PC-3 (cell line): ENCODE measurements at places on chromosomes 7 and 10. TPM values are rescaled to one million over a fixed set of nuclear protein-coding genes. Genes with fewer than 3 reads are reported as not detected.

CYP3A5 gene
- not detected in 2 replicates for total RNA-seq

GRCh38 chr10:104308439-104308903 is 29.8 kb downstream of the ITPRIP start:
- H3K4me1 ChIP-seq = peaks cover 30% of the 10 kb centered on the region
- H3K4me3 ChIP-seq = no peak overlapping the region
- H3K36me3 ChIP-seq = peaks cover 11% of the 10 kb centered on the region
- no peak for DNase-seq
- no peaks in the 10 kb centered on the region for H3K27me3 ChIP-seq

PNLIPRP3 gene
- not detected in 2 replicates for total RNA-seq

DNA sequence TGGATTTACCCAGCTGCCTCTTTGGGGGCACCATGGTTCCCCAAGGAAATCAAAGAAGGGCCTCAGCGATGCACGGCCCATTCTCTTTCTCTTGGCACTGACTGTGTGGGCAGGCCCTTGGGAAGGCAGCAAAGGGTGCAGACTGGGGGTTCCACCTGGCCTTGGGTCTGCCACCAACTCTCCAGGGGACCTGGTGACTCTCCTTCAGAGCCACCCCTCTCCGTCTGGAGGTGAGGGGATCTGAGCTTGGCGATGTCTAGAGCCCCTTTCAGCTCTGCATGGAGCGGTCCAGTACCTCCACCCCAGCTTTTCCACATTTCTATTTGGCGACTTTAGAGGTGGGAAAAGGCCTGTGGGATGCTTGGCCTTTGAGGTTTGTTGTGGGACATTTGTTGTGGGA is 69.1 kb downstream of the C10orf120 start:
- no peaks in the 10 kb centered on the region for H3K36me3 ChIP-seq
- no peaks in the 10 kb centered on the region for H3K27me3 ChIP-seq
- no peak overlapping the region for H3K27ac ChIP-seq
- no peaks in the 10 kb centered on the region for H3K4me1 ChIP-seq
- DNase-seq = no peak

GRCh38 chr10:124003070-124003419 is 90.4 kb downstream of the CHST15 start:
- H3K4me3 ChIP-seq = no peak overlapping the region
- no peak for DNase-seq
- H3K36me3 ChIP-seq = no peaks in the 10 kb centered on the region

- no peak overlapping the region for H3K4me3 ChIP-seq
- no peaks in the 10 kb centered on the region; the same call in 1 of the 2 replicates for H3K4me1 ChIP-seq
Measured at GRCh38 chr7:142740786-142741185, 8.5 kb upstream of the PRSS1 start.

GRCh38 chr10:123669886-123670285 is 3.7 kb downstream of the GPR26 start:
- H3K27ac ChIP-seq = no peak overlapping the region
- H3K4me3 ChIP-seq = no peak overlapping the region
- no peak for DNase-seq
- no peaks in the 10 kb centered on the region for H3K4me1 ChIP-seq
- H3K36me3 ChIP-seq = no peaks in the 10 kb centered on the region

MSMB gene
- total RNA-seq = not detected in 2 replicates

GRCh38 chr10:64130152-64130551 is 609.0 kb downstream of the REEP3 start:
- no peaks in the 10 kb centered on the region for H3K4me1 ChIP-seq
- no peaks in the 10 kb centered on the region for H3K36me3 ChIP-seq
- H3K4me3 ChIP-seq = no peak overlapping the region
- no peak overlapping the region for H3K27ac ChIP-seq

DNA sequence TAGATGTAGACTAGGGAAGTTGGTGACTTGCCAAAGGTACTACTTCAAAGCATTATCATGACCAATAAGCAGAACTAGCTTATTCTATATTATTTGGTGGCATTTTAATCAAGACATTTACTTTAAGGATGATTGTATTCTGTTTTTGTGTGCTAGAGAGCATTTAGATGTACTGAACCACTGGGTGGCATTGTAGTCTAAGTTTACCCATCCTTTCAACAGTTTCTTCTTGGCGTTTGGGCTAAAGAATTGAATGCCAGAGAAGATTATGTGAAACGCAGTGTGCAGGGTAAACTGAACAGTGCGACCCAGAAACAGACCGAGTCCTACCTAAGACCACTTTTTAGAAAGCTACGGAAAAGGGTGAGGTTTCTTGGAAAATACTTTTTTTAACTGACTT is 26.8 kb downstream of the PRPF18 start:
- H3K36me3 ChIP-seq = no peaks in the 10 kb centered on the region
- H3K4me1 ChIP-seq = no peaks in the 10 kb centered on the region
- H3K27ac ChIP-seq = no peak overlapping the region
- peak; percentile 7 for DNase-seq
- no peak overlapping the region for H3K4me3 ChIP-seq

DNA sequence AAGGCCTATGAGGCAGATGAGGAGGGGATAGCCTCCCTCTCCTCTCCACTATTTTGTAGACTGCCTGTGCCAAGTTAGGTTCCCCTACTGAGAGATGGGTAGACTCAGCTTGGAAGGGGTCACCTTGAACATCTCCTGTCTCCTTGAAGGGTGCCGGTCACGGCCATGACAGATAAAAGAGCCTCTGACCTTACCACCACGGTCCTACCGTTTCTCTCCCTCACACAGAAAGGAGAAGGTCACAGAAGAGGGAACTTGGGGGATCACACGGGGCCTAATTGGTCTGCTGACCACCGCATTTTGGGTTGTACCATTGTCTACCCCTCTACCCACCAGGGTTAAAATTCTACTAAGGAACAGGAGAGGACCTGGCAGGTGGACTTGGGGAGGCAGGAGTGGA is 17.0 kb downstream of the PRSS2 start:
- peaks cover 17% of the 10 kb centered on the region for H3K4me1 ChIP-seq
- no peak overlapping the region for H3K27ac ChIP-seq
- no peak for DNase-seq
- no peaks in the 10 kb centered on the region for H3K27me3 ChIP-seq
- H3K4me3 ChIP-seq = no peak overlapping the region
- no peaks in the 10 kb centered on the region for H3K36me3 ChIP-seq

GRCh38 chr7:122073635-122074034 is 70.4 kb downstream of the AASS start:
- no peaks in the 10 kb centered on the region for H3K27me3 ChIP-seq
- H3K4me3 ChIP-seq = no peak overlapping the region
- no peak for DNase-seq

FAM171A1 gene
- total RNA-seq = 10.4 and 10.7 TPM in 2 replicates

- H3K36me3 ChIP-seq = no peaks in the 10 kb centered on the region
- no peak overlapping the region for H3K4me3 ChIP-seq
- no peaks in the 10 kb centered on the region for H3K4me1 ChIP-seq
- H3K27ac ChIP-seq = no peak overlapping the region
- no peak for DNase-seq
- no peaks in the 10 kb centered on the region for H3K27me3 ChIP-seq
Measured at GRCh38 chr7:4233621-4234497, 448.2 kb upstream of the FOXK1 start.

GRCh38 chr7:1321411-1322239 is 89.0 kb downstream of the UNCX start:
- H3K27ac ChIP-seq = no peak overlapping the region
- peaks cover 32% of the 10 kb centered on the region for H3K27me3 ChIP-seq
- H3K4me3 ChIP-seq = no peak overlapping the region
- no peaks in the 10 kb centered on the region for H3K4me1 ChIP-seq
- no peak for DNase-seq
- no peaks in the 10 kb centered on the region for H3K36me3 ChIP-seq

GRCh38 chr10:132921818-132922807 is 20.3 kb downstream of the CFAP46 start:
- DNase-seq = no peak
- H3K27me3 ChIP-seq = peaks cover 18% of the 10 kb centered on the region; the same call in 1 of the 2 replicates

- H3K27ac ChIP-seq = no peak overlapping the region
- H3K4me3 ChIP-seq = no peak overlapping the region
- peaks cover 5% of the 10 kb centered on the region; the same call in 1 of the 2 replicates for H3K4me1 ChIP-seq
- no peak for DNase-seq
Measured at GRCh38 chr10:49572594-49573114, 33.7 kb upstream of the ERCC6 start.

- no peak overlapping the region for H3K4me3 ChIP-seq
- H3K36me3 ChIP-seq = no peaks in the 10 kb centered on the region
- DNase-seq = no peak
- peaks cover 27% of the 10 kb centered on the region for H3K27me3 ChIP-seq
Measured at GRCh38 chr10:129323879-129324278, 143.2 kb upstream of the MGMT start.

LDB1 gene
- 28.3 and 34.2 TPM in 2 replicates for total RNA-seq

EVX1 gene
- total RNA-seq = 0.33 and 0.35 TPM in 2 replicates

DNA sequence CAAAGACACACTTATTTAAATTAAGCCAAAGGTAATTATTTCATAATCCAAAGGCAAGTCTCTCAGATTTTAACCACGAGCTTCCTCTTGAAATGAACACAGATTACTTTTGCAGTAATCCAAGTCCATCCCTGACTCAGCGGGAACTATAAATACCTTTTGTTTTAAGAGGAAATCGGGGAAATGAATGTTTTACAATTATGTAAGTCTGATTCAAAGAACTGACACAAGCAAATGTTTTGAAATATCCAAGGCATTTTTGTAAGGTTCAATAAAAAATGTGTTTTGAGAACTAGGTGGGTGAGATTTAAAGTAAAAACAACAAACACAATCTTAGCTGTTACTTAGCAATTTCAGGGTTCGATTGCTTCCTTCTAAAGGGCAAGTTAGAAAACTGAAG is 179.8 kb upstream of the ASAH2 start:
- H3K36me3 ChIP-seq = no peaks in the 10 kb centered on the region
- H3K4me1 ChIP-seq = peaks cover 11% of the 10 kb centered on the region
- DNase-seq = peak; percentile 59
- H3K4me3 ChIP-seq = no peak overlapping the region
- H3K27me3 ChIP-seq = no peaks in the 10 kb centered on the region
- H3K27ac ChIP-seq = 0 out of 2 replicates have a peak overlapping the region, but pooled peaks have one; percentile 0

DNA sequence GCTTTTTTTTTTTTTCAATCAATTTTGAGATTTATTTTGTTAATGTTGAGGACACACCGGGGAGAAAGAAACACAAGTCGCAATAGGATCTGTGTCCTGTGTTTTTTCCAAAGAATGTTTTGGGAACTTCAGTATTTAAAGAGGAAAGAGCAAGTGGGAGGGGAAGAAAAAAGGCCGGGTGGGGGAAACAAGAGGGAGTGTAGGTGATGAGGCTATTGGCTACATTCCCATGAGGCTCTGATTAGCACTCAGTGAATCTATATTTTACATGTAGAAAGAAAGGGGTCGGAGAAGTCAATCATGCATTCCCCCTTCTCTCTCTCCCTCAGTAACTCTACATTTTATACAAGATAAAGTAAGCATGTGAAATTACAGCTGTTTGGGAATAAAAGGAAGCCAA is 4.1 kb downstream of the ZNF680 start:
- H3K27ac ChIP-seq = peak overlapping the region; percentile 60
- H3K27me3 ChIP-seq = no peaks in the 10 kb centered on the region
- no peak for DNase-seq
- H3K4me1 ChIP-seq = no peaks in the 10 kb centered on the region

GRCh38 chr7:151637781-151638261 is 118.1 kb upstream of the RHEB start:
- H3K27ac ChIP-seq = no peak overlapping the region
- H3K4me3 ChIP-seq = no peak overlapping the region
- no peaks in the 10 kb centered on the region for H3K36me3 ChIP-seq
- DNase-seq = no peak

GRCh38 chr10:35907548-35907947 is 265.5 kb upstream of the FZD8 start:
- H3K36me3 ChIP-seq = no peaks in the 10 kb centered on the region
- no peak overlapping the region for H3K27ac ChIP-seq
- no peak for DNase-seq
- no peaks in the 10 kb centered on the region for H3K27me3 ChIP-seq

GRCh38 chr10:119273413-119273812 is 66.0 kb downstream of the GRK5 start:
- H3K4me3 ChIP-seq = no peak overlapping the region
- H3K4me1 ChIP-seq = peaks cover 22% of the 10 kb centered on the region
- H3K36me3 ChIP-seq = no peaks in the 10 kb centered on the region
- no peaks in the 10 kb centered on the region for H3K27me3 ChIP-seq

DNA sequence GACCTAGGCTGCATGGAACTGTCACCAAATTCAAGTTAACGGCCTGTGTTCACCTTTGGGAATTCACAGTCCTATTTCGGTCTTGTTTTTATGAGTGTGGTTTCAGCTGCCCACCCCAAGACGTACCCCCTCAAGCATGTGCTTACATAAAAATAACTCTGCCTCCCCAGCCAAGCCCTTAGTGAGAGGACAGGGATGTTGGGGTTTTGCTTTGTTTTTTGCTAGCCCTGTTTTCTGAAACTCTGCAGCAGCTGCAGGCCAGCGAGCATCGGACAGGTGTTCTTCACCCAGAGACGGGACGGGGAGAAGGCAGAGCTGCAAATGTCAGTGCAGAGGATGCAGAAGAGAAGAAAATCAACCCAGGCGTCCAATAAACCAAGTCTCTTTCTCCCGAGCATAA is 13.5 kb downstream of the CHST15 start:
- H3K4me1 ChIP-seq = no peaks in the 10 kb centered on the region
- H3K4me3 ChIP-seq = no peak overlapping the region
- H3K36me3 ChIP-seq = no peaks in the 10 kb centered on the region
- DNase-seq = no peak

- H3K4me1 ChIP-seq = no peaks in the 10 kb centered on the region
- no peak for DNase-seq
- H3K36me3 ChIP-seq = no peaks in the 10 kb centered on the region
- no peaks in the 10 kb centered on the region for H3K27me3 ChIP-seq
- H3K27ac ChIP-seq = no peak overlapping the region
Measured at GRCh38 chr10:86163522-86164173, 202.9 kb downstream of the GRID1 start.

CHRM2 gene
- total RNA-seq = not detected in 2 replicates

CRHR2 gene
- total RNA-seq = not detected in 2 replicates

LIPJ gene
- not detected in 2 replicates for total RNA-seq

IL15RA gene
- 4.4 and 5.9 TPM in 2 replicates for total RNA-seq

ARHGAP22 gene
- 12.2 and 14.9 TPM in 2 replicates for total RNA-seq

GRCh38 chr7:138876326-138876725 is 78.3 kb upstream of the ATP6V0A4 start:
- peaks cover 53% of the 10 kb centered on the region for H3K4me1 ChIP-seq
- peak overlapping the region; percentile 91 for H3K27ac ChIP-seq
- DNase-seq = peak; percentile 8
- H3K36me3 ChIP-seq = peaks cover 9% of the 10 kb centered on the region; the same call in 1 of the 2 replicates
- no peak overlapping the region for H3K4me3 ChIP-seq

DNA sequence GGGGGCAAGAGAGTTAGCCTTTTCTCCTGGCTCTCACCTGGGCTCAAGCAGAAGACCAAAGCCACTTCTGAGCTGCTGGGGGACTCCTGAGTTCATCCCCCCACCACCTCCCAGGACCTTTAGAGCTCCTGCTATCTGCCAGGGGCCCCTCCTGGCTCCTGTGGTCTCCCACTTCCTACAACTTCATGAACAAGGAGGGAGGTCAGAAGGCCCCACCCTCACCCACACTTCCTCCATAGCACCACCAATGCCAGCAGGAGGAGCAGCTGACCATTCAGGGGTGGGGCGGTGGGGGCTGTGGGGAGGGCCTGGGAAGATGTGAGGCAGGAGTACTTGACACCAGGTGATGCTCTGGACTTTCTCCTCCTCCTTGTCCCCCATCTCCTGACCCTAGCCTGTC is 32.6 kb upstream of the ADCYAP1R1 start:
- H3K4me1 ChIP-seq = no peaks in the 10 kb centered on the region
- DNase-seq = no peak
- no peak overlapping the region for H3K4me3 ChIP-seq
- H3K27ac ChIP-seq = no peak overlapping the region
- H3K36me3 ChIP-seq = no peaks in the 10 kb centered on the region
